ENCODE measurements at places on chromosomes 7 and 10.

DNA sequence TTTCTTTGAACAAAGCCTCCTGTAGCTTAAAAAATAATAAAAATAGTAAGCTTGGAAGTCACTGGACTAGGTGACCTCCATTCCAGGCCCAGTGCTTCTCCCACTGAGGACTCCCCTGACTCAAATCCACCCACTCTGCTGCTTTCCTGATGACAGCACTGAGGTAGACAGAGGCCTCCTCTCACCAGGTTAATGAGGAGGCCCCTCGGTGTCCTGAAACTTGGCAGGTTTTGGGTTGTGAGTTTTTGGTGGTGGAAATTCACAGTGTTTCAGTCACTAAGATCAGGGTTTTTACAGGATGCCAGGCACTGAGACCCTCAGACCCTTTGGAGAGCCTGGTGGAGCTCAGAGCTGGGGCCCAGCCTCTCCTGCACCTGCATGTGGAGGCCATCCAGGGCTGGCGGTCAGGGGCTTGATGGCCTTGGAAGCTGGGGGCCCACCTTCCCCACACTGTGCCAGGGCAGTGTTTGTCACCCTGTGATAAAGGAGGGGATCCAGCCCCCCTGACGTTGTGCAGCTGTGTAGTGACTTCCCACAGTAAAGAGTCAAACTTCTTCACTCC is 19.1 kb downstream of the TSPAN14 start:
- DNase-seq, result no peak

DNA sequence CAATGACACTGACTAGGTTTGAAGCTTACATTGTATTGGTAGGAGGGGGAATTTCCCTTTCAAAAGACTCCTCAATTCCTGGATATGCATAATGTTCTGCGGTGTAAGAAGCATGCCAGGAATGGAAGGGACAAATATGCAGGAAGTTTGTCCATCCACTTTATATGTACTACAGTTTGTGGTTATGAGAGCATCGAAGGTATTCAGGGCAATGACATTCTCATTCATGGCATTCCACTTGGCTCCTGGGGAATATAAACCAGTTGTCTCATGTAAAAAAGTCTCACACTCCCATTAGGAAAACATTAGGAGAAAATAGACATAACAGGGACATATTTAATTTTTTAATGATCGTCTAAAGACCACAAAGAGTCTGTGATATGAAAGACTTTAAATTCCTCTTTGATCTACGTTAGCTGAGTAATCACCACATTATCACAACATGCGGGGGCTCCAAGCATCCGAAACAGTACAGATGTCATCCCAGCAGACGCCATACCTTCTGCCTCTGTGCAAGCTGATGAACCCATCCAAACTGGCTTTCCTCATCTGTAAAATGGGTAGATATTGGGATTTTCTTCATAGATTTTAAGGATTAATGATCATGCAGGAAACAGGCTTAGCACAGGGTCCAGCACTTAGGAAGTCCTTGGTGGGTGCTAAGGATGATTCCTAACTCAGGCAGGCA is 675.3 kb downstream of the INHBA start:
- no peak for DNase-seq

DNA sequence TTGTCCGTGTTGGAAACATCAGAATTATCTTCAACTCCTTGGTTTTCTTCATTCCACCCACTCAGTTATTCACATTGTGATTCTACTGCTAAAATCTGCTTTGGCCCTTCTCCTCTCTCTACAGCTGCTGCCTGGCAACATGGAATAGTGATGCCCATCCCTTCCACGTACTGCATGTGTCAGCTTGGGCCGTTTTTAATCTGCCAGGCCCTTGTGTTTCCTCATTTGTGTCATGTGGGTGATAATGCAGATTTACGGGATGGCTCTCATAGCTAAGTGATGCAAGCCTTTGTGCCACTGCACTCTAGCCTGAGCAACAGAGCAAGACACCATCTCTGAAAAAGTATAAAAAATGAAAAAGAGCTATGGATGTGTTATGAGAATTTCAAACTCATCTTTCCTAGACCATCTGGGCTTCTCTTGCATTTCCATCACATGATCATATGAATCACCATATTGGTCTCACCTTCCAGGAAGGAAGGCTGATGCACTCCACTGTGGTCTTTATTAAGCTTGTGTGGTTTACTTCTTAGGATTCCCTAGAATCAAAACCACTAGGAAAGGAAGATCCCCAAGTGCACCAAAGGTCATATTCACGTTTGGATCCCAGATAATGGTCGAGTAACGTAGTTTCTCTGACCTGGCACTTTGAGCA is 20.6 kb upstream of the CELF2 start:
- DNase-seq, result no peak

DNA sequence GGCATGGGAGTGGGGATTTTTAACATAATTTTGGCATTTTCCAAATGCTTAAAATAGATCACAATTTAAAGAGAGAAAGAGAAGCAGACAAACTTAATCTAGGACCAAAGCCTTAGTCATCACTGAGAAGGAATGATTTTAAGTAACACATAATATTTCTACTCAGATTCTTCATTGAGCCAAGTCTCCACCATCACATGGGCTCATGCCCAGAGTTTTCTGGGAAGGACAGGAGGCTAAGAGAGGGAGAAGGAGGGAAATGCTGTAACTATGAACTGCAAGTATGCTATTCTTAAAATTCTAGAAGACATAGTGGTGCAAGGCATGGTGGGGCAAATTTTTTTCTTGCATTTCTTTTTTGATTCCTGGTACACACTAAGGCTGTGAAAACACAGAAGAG is 23.8 kb upstream of the UBE2D1 start:
- no peak for DNase-seq

DNA sequence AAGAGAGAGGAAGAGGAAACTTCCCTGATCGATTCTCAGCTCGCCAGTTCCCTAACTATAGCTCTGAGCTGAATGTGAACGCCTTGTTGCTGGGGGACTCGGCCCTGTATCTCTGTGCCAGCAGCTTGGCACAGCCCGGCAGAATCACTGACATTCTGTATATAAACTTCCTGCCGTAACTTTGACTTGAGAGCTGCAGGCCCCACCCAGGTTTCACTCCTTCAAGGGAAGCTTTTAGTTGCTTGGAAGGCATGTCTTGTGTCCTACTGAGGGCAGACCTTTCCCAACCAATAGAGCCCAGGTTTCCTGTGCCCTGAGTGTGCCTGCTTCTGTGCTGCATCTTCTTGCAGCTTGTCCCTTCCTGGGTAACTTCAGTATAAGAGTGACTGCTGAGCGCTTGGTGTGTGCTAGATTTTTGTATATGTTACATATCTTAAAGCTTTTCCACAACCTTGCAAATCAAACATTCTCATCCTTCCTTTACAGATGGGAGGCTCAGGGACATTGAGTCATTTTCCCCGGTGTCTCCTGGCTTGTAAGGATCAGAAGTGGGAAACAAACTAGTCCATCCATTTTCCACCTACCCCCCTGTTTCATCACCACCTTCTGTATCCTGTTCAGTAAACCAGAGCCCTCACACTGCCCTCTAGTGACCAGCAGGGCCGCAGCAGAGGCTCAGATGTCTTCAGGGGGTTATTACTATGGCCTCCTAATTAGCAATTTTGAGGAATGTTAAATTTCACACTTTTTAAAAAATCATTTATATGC is 225.2 kb upstream of the PRSS58 start:
- no peak for DNase-seq

DNA sequence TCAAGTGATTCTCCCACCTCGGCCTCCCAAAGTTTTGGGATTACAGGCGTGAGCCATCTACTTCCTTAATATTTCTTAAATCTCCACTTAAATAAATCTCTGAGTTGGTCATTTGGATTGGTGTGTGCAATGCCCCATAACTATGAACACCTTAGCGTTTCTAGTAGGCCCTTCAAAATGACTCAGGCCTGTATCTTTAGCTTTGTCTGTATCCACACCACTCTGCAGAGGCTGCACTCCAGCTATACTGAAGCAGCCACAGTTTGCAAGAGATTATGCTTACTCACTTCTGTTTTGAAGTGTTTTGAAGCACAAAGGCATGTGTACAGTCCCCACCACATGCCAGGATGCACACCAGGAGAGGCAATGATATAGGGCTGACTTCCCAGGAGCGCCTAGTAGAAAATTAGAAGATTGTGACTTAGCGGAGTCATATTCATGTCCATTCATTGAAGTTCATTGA is 2.4 kb upstream of the ST7 start:
- no peak for DNase-seq

GRCh38 chr7:762885-763284 is 35.8 kb upstream of the PRKAR1B start:
- no peak for DNase-seq

DNA sequence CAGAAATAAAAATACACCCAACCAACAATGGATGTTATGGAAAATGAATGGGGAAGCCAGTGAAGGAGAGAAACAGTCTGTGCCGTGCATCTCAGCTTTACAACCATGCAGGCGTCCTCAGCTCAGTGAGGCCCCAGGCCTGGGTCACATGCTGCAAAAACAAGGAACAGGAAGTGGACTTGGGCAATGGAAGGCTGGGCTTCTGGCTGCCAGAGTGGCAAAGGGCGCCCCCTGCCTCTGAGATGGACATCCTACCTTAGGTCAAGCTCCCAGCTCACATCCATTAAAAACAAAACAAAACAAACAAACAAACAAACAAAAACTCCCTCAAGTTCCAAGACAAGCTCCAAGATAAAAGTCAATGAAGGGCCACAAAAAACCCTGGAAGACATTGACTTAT is 54.7 kb upstream of the AFAP1L2 start:
- DNase-seq, result peak; percentile 28

DNA sequence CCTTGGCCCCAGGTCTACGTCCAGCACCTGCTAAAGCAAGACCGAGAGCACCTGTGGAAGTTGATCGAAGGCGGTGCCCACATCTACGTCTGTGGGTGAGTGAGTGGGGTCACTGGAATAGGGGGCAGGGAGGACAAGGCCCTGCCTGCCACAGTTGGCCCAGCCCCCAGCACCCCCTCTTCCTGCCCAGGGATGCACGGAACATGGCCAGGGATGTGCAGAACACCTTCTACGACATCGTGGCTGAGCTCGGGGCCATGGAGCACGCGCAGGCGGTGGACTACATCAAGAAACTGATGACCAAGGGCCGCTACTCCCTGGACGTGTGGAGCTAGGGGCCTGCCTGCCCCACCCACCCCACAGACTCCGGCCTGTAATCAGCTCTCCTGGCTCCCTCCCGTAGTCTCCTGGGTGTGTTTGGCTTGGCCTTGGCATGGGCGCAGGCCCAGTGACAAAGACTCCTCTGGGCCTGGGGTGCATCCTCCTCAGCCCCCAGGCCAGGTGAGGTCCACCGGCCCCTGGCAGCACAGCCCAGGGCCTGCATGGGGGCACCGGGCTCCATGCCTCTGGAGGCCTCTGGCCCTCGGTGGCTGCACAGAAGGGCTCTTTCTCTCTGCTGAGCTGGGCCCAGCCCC is 8.1 kb downstream of the TMEM120A start:
- DNase-seq, result no peak

All from amygdala (tissue), 56 donors.